ENCODE measurements at places on chromosomes 16 and 17. TPM values are rescaled to one million over a fixed set of nuclear protein-coding genes. Genes with fewer than 3 reads are reported as not detected.

Gene TP53TG3F
- total RNA-seq = not detected

Gene ABI3
- total RNA-seq = 118 TPM

Gene TMEM235
- total RNA-seq = not detected

Gene OR2C1
- total RNA-seq = 0.37 TPM

Gene LITAFD
- not detected for total RNA-seq

Gene HCRT
- total RNA-seq = not detected

Gene TP53TG3B
- not detected for total RNA-seq

Gene ITGB3
- total RNA-seq = 30.8 TPM

Gene SLC2A4
- total RNA-seq = 1.6 TPM

Gene CWC25
- 32.8 TPM for total RNA-seq

Gene EVPL
- total RNA-seq = not detected

Gene CCL7
- total RNA-seq = not detected

Gene PIGS
- 77.6 TPM for total RNA-seq

DNA sequence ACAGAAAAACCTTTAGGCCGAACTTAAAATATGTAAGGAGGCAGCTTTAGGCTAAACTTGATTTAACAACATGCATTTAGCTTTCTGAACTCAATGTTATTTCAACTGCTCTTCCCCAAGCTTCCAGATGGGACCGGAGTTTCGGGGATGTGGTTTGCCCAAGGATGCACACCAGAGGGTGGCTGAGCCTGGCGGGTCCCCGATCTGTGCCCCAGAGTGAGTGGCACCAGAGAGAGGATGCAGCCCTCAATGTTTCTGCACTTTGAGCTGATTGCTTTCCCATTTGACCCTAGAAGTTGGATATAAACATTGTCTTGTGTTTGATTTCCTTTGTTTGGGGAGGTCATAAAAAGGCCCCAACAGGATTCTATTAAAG, 348.0 kb upstream of the TNRC6C start:
- H3K36me3 ChIP-seq = no peaks in the 10 kb centered on the region
- H3K27me3 ChIP-seq = no peaks in the 10 kb centered on the region
- H3K4me3 ChIP-seq = peak overlapping the region; percentile 20
- H3K4me1 ChIP-seq = peaks cover 10% of the 10 kb centered on the region
- no peak for DNase-seq

DNA sequence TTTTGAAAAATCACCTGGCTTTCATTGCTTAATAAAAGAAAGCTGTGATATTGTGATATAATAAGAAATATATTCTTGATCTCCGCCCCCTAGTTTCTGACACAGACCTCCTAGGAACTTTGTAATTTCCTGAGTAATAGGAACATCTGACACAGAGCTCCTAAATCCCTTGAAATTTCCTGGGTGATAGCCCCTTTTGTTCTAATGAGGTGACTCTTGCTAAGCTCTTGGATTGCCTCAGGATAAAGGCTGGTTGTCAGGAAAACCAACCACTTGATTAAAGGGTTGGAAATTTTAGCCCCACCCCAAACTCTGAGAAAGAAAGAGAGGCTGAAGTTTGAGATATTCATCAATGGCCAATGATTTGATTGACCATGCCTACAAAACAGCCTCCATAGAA, 326.4 kb upstream of the KIF2B start:
- no peak overlapping the region for H3K27ac ChIP-seq
- no peaks in the 10 kb centered on the region for H3K36me3 ChIP-seq
- H3K4me3 ChIP-seq = no peak overlapping the region
- H3K4me1 ChIP-seq = no peaks in the 10 kb centered on the region
- no peaks in the 10 kb centered on the region for H3K27me3 ChIP-seq

DNA sequence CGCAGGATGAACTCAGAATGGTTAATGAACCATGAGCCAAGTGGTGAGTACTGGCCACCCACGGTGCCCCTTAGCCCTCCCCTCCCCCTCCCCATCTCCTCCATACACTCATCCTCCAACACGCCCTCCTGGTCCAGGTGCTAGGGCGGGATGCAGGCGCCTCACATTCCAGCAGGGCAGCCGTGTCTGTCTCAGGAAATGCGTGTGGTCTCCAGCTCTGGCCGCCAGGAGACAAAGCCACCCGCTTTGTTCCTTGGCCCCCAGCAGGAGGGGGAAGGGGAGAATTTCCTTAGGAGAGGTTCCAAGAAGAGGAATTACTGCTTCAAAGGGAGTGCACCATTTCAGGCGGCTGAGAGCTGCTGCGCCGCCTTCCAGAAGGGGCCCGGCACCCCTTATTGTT, 29.7 kb upstream of the RMI2 start:
- no peaks in the 10 kb centered on the region for H3K27me3 ChIP-seq
- peaks cover 21% of the 10 kb centered on the region for H3K4me1 ChIP-seq
- no peak overlapping the region for H3K4me3 ChIP-seq
- no peak for DNase-seq
- no peaks in the 10 kb centered on the region for H3K36me3 ChIP-seq

- no peak overlapping the region for H3K27ac ChIP-seq
- no peak overlapping the region for H3K4me3 ChIP-seq
- H3K27me3 ChIP-seq = peaks cover 31% of the 10 kb centered on the region
- DNase-seq = no peak
- no peaks in the 10 kb centered on the region for H3K36me3 ChIP-seq
- H3K4me1 ChIP-seq = no peaks in the 10 kb centered on the region
These were observed 145.5 kb upstream of the FOXF1 start for GRCh38 chr16:86364653-86365380.

DNA sequence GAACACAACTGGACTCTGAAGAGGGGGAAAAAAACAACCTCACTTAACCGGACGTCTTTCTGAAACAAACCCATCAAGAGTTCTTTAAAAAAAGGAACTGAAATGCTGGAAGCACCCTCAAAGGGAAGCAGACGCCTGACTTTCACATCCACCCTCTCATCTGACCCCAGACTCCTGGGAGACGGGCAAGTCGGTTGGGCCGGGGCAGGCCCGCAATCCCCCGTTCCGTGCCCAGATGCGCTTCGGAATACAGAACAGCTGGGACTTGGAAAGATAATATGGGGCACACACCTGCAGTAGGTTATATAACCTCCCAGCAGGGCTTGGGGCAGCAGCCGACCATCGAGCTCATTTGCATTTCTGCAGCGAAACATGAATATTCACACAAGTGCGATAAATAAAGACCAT, 3.7 kb downstream of the ARHGAP27 start:
- H3K36me3 ChIP-seq = peaks cover 19% of the 10 kb centered on the region
- peak; percentile 85 for DNase-seq
- peak overlapping the region; percentile 62 for H3K4me3 ChIP-seq

DNA sequence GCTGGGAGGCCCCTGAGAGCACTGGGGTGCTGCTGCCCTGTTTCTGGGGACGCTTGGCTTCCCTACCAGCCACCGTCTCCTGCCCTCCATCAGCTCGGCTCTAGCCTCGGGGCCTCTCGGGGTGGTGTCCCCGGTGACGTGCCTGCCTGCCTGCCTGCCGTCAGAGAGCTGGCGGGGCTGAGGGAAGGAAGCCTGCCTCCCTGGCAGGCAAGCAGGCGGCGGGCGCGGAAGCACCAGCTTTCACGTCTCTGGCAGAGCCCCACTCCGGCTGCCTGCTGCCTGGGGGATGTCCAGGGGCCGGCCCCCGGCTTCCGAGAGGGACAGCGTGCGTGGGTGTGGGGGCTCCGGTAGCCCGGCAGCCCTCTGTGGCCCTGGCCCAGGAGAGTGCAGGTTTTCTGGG, 9.3 kb downstream of the CENPX start:
- H3K4me3 ChIP-seq = no peak overlapping the region
- peaks cover 8% of the 10 kb centered on the region for H3K36me3 ChIP-seq
- peak overlapping the region; percentile 8 for H3K27ac ChIP-seq

GRCh38 chr17:38701504-38702165, 3.4 kb upstream of the MLLT6 start:
- H3K27ac ChIP-seq = peak overlapping the region; percentile 98
- peaks cover 31% of the 10 kb centered on the region for H3K4me1 ChIP-seq
- no peak for DNase-seq
- H3K4me3 ChIP-seq = peak overlapping the region; percentile 57
- no peaks in the 10 kb centered on the region for H3K27me3 ChIP-seq

DNA sequence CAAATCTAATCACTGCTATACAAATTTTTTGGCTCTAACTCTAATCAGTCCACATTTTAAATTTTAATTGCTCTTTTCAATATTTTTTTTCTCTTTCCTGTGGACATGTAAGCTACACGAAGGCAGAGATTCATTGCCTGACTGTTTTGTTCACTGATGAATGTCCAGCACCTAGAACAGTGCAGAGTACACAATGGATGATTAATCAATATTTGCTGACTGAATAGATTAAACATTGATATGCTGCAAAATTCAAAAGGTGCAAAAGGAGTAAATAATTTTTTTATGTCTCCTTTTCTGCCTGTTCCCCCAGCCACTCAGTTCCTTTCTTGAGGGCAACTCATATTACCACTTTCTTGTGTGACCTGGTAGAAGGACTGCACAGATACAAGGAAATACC, 32.8 kb downstream of the SCNN1B start:
- H3K4me1 ChIP-seq = no peaks in the 10 kb centered on the region
- H3K36me3 ChIP-seq = no peaks in the 10 kb centered on the region
- no peak for DNase-seq
- no peak overlapping the region for H3K4me3 ChIP-seq
- peaks cover 11% of the 10 kb centered on the region for H3K27me3 ChIP-seq

DNA sequence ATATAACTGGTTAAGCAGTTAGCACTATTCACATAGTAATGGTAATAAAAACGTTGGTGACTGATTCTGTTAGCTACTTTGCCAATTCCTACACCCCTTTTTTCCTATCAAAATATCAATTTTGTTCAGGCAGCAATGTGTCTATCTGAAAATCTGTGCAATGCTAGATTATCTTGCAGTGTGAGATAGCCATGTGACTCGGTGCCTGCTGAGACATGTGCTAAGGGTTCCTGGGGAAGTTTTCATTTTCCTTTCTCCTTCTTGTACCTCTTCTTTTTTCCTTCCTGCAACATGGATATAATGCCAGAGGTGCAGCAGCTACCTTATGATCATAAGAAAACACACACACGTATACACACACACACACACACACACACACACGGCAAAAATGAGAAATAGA, 100.5 kb upstream of the SHISA6 start:
- no peak for DNase-seq
- no peak overlapping the region for H3K4me3 ChIP-seq
- H3K27me3 ChIP-seq = no peaks in the 10 kb centered on the region
- no peak overlapping the region for H3K27ac ChIP-seq

DNA sequence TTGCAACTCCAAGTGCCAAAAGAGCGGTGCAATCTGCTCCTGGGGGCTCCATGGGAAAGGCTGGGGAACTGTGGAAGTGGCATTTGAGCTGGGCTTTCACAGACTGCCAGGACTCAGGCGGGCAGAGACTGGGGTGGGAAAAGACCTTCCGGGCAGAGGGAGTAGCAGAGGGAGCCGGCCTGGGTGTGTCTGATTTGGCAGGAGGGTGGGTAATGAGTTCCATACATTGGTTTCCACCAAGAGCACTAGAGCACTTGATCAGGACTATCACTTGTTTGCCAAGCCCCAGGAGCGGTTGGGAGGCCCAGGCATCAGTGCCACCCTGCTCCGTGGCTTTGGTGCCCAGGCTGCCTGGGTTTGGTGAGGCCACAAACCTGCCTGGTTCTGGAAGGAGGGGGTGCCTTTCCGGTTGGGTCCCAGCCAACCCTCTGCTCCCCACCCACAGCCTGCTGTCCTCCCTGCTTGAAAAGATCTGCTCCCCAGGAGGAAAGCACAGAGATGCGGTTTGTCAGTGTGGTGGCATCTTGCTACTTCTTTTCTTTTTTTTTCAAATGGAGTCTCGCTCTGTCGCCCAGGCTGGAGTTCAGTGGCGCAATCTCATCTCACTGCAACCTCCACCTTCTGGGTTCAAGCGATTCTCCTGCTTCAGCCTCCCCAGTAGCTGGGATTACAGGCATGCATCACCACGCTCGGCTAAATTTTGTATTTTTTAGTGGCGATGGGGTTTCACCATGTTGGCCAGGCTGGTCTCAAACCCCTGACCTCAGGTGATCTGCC, 3.5 kb upstream of the TRIM47 start:
- DNase-seq = no peak
- peaks cover 27% of the 10 kb centered on the region for H3K4me1 ChIP-seq
- H3K27me3 ChIP-seq = no peaks in the 10 kb centered on the region
- no peak overlapping the region for H3K4me3 ChIP-seq

- no peaks in the 10 kb centered on the region for H3K36me3 ChIP-seq
- H3K4me1 ChIP-seq = peaks cover 14% of the 10 kb centered on the region
- DNase-seq = peak; percentile 54
These were observed 161.7 kb downstream of the IRF8 start for GRCh38 chr16:86060381-86061317.

- no peaks in the 10 kb centered on the region for H3K27me3 ChIP-seq
- H3K27ac ChIP-seq = no peak overlapping the region
- H3K36me3 ChIP-seq = peaks cover 10% of the 10 kb centered on the region
These were observed 15.2 kb downstream of the UBE2O start for GRCh38 chr17:76437467-76438402.

- no peak overlapping the region for H3K4me3 ChIP-seq
- no peak for DNase-seq
- peaks cover 45% of the 10 kb centered on the region for H3K4me1 ChIP-seq
- no peaks in the 10 kb centered on the region for H3K36me3 ChIP-seq
- no peaks in the 10 kb centered on the region for H3K27me3 ChIP-seq
These were observed 28.4 kb downstream of the CDH13 start for GRCh38 chr16:82655072-82655714.

DNA sequence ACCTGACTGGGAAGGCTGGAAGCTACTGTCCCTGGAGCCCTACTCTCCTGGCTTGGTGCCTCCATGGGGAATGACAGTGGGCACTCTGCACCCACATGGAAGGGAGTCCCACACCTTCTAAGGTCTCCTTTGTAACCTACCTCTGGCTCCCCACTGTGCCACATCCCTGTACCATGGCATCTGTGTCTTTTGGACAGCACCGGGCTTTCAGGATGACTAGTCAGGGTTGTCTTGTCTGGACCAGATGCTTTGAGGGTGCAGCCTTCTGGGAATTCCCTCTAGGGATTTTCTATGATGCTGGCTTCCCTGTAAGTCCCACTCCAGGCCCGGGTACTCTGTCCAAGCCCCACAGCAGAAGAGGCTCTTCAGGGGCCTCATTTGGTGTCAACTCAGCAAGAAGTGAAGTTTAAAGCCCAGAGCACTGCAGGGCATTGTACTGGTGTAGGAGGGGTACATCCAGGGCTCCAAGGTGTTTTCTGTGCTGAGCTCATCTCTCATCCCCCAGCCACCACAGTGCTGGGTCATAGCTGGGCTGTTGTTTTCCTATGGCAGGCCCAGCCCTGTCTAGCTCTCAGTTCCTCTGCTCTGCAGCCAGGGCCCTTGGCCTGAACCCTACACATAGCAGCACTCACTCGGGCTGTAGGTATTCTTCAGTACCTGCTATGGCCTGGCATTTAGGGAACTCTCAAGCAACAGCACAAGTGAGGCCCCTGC, 255.3 kb downstream of the CPPED1 start:
- H3K36me3 ChIP-seq = no peaks in the 10 kb centered on the region
- DNase-seq = no peak
- H3K27me3 ChIP-seq = no peaks in the 10 kb centered on the region
- peaks cover 39% of the 10 kb centered on the region for H3K4me1 ChIP-seq
- H3K27ac ChIP-seq = no peak overlapping the region

- no peaks in the 10 kb centered on the region for H3K4me1 ChIP-seq
- DNase-seq = no peak
- no peaks in the 10 kb centered on the region for H3K27me3 ChIP-seq
- no peak overlapping the region for H3K27ac ChIP-seq
These were observed 104.3 kb upstream of the NUDT7 start for GRCh38 chr16:77617996-77618395.
